ENCODE measurements at places on chromosomes 6 and 20. TPM values are rescaled to one million over a fixed set of nuclear protein-coding genes. Genes with fewer than 3 reads are reported as not detected.

DNA sequence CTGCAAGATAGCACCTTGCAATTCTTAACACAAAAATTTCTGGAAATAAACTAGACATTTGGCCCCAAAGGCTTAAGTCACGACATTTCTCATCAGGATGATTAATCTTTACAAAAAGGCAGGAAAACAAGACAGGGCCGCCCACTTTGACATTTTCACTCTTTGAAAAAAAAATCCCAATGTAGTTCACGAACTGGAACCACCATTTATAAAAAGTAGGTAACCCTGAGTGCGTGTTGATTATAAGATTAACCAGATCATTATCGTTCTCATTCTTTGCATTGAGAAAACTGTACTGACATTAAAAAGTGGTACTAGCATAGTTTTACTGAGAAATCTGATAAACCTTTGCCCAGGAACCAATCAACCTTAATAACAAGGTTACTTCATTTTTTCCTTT is 108.8 kb downstream of the HUS1B start:
- DNase-seq, result no peak

- no peak for DNase-seq
Measured at GRCh38 chr6:148398244-148398643, 55.6 kb downstream of the SASH1 start.

DNA sequence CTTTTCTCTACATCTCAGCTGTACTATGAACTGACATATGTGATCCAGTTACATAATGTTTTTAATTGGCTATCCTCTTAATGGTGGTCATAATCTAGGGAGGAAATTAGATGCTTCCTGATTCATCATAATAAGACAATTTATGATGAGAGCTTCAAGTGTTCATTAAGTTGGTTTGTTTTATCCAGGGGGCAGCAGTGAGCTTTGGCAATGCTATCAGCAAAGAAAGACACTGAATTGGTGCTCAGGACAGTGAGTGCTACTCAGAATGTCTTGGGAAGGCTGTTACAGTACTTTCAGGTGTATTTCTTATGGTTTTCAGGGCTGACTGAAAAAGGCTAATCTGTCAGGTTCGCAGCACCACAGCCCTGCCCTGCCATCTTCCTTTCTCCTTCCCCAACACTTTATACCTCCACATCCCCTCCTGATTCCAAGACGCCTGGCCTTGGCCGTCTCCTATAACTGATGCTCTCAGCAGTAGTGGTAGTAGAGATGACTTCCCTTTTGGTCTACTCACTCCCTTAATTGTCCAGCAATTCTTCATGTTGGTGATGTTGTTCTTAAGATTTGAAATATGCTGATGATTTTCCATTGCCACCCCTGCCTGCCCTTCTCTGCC is 67.0 kb upstream of the TNFAIP3 start:
- peak; percentile 80 for DNase-seq

GRCh38 chr6:24574809-24575208 is 71.2 kb downstream of the KIAA0319 start:
- no peak for DNase-seq

The FABP7 gene
- total RNA-seq, result not detected

The TSHZ2 gene
- total RNA-seq, result 41.9 TPM

The OR2H1 gene
- total RNA-seq, result 7.5 TPM

DNA sequence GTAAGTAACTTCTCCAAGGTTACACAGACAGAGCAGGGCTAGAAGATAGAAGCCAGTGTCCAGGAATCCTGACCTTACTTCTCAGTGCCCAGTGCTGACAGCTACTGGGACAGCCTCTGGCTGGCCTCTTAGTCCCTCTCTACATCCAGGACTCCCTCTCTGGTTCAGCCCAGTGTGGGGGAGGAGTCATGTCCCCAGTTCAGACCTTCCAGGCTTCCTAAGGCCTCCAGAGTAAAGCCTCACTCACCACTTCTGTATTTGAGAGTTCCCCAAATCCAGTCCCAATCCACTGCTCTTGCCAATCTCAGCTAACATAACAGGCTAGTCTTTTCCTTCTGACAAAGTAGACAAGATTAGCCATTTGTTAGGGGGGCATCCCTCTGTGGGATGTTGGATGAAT is 36.9 kb upstream of the EPB41L1 start:
- no peak for DNase-seq

DNA sequence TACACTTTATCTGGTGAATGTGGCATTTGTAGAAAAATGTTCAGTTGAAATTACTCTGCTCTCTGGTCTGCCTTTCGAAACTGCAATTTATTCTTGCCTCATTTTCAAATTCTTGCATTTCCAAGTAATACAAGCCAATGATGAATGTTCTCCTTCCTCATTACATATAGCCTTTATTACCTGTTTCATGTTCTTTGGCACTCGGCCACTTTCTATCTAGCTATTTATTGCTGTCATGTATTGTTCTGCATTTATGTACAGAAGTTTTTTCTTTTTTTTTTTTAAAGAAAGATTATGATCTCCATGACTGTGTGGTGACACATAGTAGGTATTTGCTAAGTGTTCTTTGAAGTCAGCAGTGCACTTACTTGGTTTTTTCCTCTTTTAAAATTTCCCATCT is 261.4 kb downstream of the ZFAND3 start:
- DNase-seq, result no peak

- no peak for DNase-seq
Measured at GRCh38 chr20:6651016-6651415, 116.5 kb upstream of the BMP2 start.

DNA sequence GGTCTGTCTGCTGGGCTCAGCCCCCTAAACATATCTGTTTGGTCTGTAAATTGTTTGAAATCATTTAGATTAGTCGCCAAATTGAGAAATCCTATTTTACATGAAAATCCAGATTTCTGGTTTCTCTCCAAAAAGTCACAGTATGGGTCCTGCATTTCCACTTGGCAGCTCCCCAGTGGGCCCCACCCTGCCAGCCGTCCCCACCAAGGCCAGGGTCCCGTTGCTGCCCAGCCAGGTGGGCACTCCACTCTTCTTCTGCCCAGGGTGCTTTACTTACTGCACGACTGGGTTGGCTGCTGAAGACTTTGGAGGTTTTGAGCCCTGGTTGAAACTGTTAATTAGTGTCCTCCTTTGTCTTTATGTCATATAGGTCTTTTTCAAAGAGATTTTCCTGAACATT is 50.4 kb downstream of the ARFGEF2 start:
- DNase-seq, result no peak

DNA sequence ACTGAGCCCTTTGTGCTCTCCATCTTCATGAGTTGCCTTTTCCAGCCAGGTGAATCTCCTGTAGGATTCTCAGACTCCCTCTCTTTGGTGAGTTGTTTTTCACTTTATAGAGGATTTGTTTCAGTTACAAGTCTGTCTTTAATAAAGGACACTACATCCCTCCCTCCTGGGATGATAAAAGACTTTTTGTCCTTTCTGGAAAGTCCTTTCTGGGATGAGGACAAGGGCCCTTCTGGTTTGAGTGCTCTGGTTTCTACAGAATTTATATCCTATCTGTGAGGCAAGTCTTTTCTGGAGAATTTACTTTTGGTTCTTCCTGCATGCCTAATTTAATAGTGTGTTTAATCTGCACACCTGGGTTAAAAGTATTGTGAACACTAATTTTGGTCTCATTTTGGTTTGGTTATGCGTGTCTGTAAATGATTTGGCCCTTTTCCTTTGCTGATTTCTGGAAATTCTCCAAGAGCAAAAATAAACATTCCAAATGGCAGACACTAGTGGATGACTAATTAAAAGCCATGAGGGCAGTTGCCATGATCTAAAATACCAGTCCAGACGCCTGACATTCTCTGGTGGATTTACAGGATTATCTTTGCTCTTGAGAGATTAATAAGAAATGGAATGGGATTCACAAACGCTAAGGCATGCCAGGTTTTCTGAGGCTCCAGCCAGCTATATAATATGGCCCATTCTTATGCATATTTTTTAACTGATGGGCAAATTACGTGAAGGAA is 44.8 kb downstream of the TCP11 start:
- DNase-seq, result no peak

The OPRL1 gene
- total RNA-seq, result 6.0 TPM

DNA sequence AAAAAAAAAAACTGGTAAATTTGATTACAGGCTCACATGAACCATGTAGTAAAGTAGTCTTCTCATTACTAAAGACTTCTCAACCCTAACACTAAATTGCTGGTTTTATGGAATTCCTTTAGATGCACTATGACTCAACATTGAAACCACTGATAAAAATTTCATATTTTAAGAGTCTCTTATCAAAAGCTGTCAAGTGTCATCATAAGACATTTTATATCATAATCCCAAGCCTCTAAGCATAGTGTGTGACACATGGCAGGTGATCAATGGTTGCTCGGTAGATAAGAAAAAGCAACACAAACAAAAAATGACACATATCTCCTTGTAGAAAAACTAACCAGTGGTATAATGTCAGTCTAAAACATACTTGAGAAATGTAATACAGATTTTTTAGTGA is 258.4 kb downstream of the RNGTT start:
- no peak for DNase-seq

The NHSL1 gene
- total RNA-seq, result 2.5 TPM

The ADGRF4 gene
- total RNA-seq, result 0.31 TPM

DNA sequence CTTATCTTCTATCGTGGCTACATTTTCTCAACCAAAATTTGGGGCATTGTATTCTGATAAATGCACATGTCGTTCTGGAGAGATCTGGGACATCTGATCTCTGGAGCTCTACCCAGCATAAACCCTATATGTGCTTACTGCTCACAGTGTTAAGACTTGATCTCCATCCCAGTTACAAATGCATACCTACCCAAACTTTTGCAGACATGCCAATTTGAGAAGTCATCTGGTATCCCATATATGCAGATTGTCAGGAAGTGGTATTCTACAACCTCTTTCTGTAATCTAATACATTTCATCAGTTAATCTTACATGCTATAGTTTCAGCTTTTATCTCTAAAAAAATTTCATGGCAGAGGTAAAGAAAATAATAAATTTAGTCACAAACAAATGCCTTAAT is 11.2 kb downstream of the BAG2 start:
- no peak for DNase-seq

The CYP24A1 gene
- 0.94 TPM for total RNA-seq

The NEDD9 gene
- total RNA-seq, result 31.8 TPM

DNA sequence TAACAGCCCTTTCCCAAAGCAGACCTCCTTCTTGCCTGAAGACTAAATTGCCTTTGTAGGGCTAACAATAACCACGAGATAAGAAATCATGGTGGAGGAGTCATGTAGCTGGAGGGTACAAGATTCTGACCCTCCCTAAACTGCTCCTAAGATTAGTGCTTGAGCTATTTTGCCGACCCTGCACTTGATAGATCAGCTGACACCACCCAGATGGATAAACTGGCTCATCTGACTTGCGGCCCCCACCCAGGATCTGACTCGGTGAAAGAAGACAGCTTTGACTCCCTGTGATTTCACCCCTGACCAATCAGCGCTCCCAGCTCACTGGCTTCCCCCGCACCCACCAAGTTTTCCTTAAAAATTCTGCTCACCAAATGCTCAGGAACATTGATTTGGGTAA is 57.6 kb upstream of the UNC93A start:
- DNase-seq, result no peak

The SRSF12 gene
- 21.7 TPM for total RNA-seq

- DNase-seq, result no peak
Measured at GRCh38 chr6:5457983-5458683, 196.8 kb downstream of the FARS2 start.

DNA sequence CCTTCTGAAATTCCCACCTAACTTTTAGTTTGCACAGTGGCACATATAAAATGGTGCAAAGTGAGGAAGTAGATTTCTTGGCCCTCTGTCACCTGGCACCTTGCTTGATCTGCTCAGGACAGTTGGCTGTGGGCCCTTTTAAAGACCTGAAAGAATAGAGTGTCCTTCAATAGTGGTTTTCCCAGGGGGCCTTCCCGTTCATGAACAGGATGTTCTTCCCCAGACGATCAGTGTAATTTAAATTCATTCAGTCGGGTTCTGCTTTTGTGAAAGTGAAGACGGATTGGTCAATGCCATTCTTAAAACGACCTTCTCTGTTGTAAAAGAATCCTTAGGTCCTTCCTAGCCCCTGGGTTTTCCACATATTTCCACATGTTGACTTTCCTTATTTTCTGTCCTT is 178.5 kb downstream of the SASH1 start:
- DNase-seq, result peak; percentile 45

The TSPYL4 gene
- total RNA-seq, result 33.1 TPM

DNA sequence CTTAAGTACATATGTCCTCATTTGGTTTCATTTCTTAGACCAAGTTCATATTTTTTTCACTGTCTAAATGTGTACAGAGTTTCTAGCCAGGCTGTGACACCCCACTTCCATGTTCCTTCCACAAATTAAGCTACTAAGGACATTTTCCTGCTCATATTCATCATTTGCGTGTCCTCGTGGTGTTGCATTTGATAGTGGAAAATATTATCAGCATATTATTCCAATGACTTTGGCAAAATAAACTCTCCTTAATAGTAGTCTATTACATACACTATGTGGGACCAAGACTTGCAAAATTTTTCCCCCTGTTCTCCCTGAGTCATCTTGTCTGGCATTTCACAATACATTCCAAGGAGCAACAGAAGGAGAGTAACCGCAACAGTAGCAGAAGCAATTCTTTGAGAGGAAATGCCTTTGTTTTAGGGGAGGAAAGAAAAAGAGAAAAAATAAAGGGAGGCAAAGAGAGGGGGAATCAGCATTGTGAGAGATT is 599.2 kb downstream of the COL12A1 start:
- no peak for DNase-seq

GRCh38 chr20:51529758-51530157 is 12.8 kb downstream of the NFATC2 start:
- peak; percentile 41 for DNase-seq

DNA sequence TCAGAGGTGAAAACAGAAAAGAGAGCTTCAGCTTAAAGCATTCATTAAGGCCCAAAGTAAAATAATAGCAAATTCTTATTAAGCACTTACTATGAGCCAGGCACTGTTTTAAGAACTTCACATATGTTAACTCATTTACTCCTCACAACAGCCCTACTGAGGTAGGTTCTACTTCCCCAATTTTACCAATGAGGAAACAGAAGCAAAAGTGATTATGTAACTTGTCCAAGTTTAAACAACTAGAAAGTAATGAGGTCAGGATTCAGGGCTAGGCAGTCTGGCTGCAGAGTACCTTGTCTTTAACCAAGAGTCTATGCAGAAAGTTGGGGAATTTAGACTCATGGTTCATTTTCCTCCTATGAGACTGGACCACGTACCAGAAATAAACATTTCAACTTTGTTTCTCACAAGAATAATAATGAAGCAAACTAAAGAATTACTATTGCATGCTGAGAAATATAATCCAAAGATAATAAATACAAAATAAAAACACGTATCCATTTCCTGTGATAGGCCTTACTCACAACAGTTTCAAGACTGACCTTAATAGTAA is 3.8 kb downstream of the COL21A1 start:
- DNase-seq, result no peak

The TRIM15 gene
- total RNA-seq, result not detected

DNA sequence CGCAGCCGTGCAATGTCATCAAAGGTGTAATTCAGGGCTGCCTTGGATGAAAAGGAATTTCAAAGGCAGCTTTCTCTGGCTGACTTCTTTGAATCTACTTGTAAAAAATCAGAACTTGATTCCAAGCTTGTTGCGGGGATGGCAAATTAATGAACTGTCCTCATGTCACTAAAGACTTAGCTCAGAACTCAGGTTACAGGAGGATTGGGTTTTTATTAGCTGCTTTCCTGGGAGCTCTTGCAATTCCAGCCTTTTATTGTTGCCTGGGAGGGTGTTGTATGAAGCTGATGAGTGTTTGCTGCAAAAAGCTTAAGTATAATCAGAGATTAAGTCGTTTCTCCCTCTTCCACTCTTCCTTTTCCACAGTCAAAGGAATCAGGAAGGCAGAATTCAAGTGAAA is 113.0 kb upstream of the CDH4 start:
- no peak for DNase-seq

Measured in testis (tissue), 5 donors.